NCI-H2081 (cell line): ENCODE measurements at places on chromosomes 2 and 18.

DNA sequence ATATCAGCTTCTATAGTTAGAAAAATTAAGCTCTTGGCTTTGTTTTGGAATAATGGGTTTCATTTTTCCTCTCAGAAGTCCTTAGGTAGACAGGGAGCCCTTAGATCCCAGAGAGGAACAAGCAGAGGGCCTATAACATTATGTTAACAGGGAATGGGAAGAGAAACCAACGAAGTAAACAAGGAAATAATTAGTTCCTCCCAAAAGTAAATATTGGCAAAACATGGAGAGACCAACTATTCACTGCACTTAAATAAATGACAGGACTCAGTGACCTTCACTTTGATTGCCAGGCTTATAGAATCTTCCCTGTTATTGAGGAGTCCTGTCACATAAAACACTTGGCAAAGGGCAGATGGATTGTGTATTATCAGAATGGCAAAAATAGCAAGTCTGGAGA, 5.3 kb downstream of the CRIM1 start:
- DNase-seq = no peak

- no peak for DNase-seq
These were observed 177.7 kb upstream of the OSR1 start for GRCh38 chr2:19536136-19536535.

GRCh38 chr2:20430461-20431300, 16.2 kb upstream of the RHOB start:
- no peak for DNase-seq

- no peak for DNase-seq
These were observed 142.1 kb downstream of the MYT1L start for GRCh38 chr2:2188941-2189340.

DNA sequence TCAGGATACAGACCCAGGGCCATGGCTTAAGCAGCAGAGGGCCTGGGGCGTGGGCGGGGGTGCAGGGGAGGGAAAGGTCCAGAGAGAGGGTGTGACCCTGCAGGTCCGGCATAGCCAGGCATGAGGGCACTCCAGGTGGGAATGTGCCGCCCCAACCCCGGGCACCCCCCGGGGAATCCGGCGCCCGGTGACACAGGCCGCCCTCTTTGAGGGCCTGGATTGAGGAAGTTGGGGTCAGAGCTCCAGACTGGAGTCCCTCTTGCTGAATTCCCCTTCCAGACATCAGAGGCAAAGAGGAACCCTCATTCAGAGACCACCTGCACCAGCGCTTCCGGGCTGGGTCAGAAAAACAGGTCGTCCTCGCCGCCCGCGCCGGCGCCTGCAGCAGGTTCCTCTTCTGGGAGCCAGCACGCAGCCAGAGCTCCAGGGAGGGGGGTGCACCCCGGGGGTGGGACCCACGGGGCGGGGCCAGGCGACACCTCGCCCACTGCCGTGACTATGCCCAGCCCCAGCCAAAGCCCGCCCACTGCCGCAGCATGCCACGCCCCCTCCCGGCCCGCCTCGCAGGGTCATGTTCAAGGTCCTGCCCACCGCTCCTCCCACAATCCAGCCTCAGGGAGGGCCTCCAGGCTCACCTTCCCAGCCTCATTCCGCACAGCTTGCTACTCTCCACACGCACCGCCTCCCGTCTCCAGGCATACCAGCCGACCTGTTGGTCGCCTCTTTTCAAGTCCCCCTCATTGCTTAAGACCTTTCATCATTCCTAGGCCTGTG, 98.3 kb upstream of the ID2 start:
- peak; percentile 88 for DNase-seq

GRCh38 chr2:101139495-101139894, 11.7 kb downstream of the TBC1D8 start:
- no peak for DNase-seq

- no peak for DNase-seq
These were observed 68.9 kb upstream of the CAB39 start for GRCh38 chr2:230643576-230644291.

DNA sequence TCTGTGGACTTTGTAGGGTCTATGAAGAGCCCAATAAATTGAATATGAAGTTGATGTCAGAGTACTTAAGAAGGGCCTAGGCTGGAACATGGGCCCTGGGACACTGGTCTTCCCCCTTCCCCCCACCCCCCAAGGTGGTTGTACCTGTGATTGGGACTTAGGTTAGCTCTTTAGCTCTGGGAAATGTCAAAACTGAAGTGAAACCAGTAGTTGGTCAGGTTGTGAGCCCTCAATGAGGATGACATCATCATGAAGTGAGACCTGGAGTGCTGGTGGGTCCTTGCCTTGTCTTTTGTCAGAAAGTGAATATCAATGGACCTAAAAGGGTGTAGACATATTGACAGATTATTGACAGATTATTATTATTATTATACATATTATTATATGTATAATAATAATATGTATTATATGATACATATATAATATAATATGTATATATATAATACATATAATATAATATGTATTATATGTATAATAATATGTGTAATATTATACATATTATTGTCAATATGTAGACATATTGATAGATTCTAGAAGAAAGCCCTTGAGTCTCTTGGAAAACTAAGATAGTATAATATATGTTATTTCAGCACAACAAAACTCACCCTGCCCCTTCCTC, 5.4 kb downstream of the MARS2 start:
- DNase-seq = no peak

GRCh38 chr18:3619222-3619621, 169.2 kb downstream of the TGIF1 start:
- DNase-seq = no peak

DNA sequence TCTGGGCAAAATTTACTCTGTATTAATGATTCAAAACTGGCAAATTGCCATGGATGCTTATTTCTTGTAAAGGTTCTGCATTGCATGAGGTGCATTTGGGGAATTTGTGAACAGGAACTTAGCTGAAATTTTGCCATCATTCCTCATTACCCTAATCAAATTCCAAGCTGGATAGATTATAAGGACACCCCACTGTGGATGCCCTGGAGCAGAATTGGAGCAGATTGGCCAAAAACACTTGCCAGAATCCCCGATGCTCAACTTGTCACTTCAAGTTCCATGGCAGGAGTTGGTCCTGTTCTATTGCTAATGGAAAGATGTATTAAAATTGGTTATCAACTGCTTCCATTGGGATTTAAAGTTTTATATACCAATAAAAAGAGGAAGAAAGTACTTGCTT, 237.9 kb downstream of the CCDC102B start:
- no peak for DNase-seq

DNA sequence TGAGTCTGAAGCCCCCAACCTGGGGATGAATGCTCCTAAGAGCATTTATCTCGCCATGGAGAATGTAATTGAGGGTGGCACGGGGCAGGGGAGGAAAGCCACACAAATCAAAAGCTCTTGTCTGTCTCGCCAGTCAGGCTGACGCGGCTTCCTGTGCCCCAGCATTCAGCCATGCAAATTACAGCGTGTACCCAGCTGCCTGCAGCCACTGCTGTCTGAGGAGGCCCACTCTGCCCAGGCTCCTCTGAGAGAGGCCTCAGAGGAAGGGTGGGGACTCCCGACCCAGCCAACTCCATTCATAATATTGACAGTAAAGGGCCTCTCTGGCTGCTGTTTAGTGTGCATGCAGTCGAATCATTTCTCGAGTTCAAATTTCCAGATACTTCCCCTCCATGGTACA, 22.0 kb downstream of the SMAD7 start:
- DNase-seq = peak; percentile 56

- DNase-seq = no peak
These were observed 1599.3 kb upstream of the PIK3C3 start for GRCh38 chr18:40355726-40356125.

GRCh38 chr18:22020127-22020866, 149.1 kb upstream of the GATA6 start:
- no peak for DNase-seq

DNA sequence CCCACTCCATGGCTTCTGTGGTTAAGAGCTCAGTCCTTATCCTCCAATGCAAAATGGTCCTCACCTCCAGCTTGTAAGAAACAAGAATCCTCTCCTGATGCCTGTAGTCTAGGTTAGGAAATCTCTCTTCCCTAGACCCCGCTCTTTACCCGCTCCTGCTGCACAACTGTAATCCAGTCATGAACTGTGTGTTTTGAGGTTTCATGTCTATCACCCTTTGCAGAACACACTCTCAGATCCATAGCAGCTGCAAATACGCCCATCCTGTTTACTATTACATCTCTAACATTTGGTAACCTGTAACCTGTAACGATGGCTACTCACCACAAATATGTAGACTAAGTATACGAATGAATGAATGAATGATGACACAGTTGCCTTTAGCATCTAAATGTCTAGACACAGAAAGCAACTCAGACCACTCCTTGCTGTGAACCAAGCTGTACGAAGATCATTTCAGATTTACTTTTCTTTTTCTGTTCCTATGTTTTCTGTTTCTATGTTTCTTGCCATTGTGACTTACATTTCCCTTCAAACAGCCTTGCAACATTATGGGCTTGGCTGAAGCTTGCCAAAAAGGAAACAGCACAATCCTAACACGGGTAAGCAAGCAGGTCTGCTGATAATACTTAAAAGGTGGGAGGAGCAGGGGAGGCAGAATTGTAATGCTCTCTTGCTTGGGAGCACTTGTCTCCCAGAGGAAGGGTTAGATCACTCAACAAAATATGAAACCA, 53.7 kb downstream of the EPHA4 start:
- DNase-seq = no peak

GRCh38 chr18:60452421-60452820, 79.8 kb upstream of the MC4R start:
- DNase-seq = peak; percentile 28

- no peak for DNase-seq
These were observed 25.6 kb downstream of the IKZF2 start for GRCh38 chr2:213125646-213126347.

DNA sequence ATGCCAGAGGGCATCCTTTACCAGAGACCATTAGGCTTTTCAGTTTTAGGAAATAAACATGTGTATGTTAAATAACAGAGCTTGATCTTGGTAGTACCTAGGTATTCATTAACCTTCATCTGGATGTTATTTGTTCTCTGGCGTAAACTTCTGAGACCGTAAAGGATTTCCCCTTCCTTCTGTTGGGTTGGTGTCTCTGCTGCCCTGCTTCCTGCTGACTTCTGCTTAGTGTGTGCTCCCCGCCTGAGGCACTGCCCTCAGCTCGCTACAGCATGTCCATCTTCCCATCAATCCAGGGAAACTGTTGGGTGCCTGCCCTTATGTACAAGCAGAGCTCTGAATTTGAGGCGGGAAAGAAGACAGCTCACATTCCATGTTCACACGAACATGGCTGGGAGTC, 177.9 kb downstream of the TPGS2 start:
- no peak for DNase-seq

- DNase-seq = peak; percentile 45
These were observed 32.9 kb upstream of the CCDC93 start for GRCh38 chr2:118046634-118047210.

GRCh38 chr2:43070030-43070429, 156.4 kb downstream of the ZFP36L2 start:
- DNase-seq = no peak
